Stimulated activated CD8-positive, alpha-beta memory T cell treated with anti-CD3 and anti-CD28 coated beads, Interleukin-2, amount 100 ng/mL, for 48 hours (primary cell): ENCODE measurements at places on chromosomes 2 and 18.

DNA sequence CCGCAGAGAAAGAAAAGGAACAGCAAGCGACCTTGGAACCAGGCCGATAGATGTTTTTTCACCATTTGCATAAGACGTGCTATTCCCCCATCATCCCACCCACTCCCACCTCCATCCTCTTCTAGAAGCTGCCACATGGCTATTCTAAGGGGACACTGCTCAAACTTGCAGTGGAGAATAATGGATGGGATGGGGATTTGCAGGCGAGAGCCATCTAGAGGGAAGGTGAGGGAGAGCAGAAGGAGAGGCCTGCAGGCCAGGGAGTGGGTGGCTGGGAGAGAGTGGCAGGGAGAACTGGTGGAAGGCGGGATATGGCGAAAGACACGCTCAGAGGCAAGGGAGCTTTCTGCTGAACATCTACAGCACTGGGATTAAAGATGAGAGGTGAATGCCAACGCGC, 84.9 kb downstream of the MAPK4 start:
- no peak for DNase-seq

DNA sequence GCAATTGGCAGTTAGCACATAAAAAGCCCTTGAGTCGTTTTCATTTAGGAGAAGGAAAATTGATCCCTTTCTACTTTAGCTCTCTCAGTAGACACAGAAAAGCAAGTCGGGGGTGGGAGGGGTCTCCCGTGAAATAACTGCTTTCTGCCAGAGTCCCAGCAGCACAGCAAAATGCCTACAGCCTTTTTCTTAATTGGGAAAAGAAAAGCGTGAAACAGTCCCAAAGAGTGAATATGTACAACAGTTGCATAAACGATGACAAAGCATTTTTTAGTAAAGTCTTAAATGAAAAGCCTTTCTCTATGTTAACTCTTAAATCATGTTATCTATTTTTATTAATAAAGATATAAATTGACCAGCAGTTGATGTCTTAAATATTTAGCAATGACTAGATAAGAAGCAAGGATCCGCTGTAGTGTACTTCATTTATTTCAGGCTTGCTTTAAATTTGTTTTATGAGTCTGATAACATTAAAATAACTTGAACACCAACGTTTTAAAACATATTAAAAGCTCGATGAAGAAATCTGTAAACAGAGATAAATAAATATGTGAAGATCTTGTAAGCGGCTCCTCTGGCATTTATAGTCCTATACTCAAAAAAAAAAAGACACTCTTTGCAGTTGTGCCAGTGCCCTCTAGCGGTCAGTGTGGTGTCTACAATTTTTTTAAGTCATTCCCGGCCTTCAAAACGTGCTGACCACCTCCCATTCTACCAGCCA, 42.3 kb upstream of the ATIC start:
- DNase-seq = peak; percentile 17

GRCh38 chr18:25678221-25678620, 326.3 kb upstream of the ZNF521 start:
- no peak for DNase-seq

GRCh38 chr2:177478029-177478428, 85.5 kb downstream of the AGPS start:
- DNase-seq = no peak

GRCh38 chr2:197255543-197255942, 55.0 kb downstream of the ANKRD44 start:
- DNase-seq = peak; percentile 79

DNA sequence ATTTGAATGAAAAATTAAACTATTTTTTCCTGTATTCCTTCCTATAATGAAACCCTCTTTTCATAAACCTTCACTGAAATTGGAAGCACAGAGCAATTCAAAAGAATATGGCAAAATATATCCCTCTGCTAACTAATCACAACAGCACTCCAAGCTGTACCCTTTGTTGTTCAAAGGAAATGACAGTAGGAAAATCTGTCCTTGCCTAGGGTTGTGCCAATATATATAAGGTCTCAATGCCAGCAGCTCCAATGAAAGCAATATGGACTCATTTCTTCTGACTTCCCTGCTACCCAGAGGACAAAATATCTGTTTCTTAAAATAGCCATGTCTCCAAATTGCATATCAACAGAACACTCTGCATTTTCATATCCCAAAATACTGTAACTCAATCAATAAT, 373.9 kb upstream of the MC4R start:
- no peak for DNase-seq

DNA sequence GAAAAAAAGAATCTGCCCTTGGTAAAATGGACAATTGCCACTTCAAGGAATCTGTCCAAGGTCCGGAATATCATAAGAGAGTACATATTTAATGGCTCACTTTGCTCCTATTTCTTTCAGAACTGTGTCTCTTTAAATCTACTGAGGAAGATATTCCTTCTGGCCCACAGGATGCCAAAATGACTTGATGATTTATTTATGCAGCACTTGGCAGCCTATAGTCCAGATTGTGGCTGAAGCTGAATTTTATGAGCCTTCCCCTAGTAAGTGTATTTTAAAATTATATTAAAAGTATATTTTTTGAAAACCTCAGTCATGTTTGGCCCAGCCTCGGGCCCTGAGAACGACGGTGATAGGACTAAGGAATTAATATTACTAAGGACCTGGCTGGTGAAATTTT, 465.1 kb upstream of the HNRNPA3 start:
- no peak for DNase-seq

DNA sequence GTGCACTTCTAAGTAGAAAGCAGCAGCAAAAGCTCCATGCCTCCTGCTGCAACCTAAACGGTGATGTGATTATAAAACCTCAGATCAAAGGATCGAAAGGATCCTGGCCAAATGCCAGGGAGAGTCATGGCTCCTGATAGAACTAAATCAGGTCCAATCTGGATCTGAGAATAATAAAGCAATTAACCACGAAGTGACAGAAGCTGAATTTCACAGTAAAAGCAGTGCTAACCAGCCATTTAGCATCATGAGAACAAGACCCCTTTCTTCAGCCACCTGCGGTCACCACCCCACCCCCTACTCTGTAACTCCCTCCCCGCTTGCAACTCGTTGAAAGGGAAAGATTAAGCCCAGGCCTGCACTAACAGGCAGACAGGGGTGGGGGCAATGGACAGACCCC, 748.7 kb downstream of the BCL11A start:
- no peak for DNase-seq

DNA sequence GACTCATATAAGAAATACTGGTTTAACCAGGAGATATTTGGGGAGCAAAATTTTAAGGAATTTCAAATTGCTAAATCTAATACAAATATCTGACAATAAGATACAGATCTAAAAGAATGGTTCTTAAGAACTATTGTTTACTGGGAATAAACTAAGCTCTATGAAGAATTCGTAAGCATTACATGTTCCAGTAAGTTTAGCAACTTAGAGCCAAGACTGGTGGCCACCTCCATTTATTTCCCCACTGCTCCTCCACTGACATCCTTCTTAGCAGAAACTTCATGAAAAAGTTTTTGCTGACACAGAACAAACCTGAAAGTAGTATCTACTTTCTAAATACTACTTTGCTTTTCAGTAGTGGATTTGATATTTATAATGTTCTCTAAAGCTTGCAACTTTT, 83.0 kb downstream of the ACSL3 start:
- no peak for DNase-seq

GRCh38 chr2:174756743-174757142, 7.5 kb downstream of the CHRNA1 start:
- no peak for DNase-seq

GRCh38 chr18:62425465-62426190, 97.2 kb upstream of the ZCCHC2 start:
- no peak for DNase-seq

GRCh38 chr2:73291093-73291460, 2.3 kb downstream of the EGR4 start:
- DNase-seq = peak; percentile 49

- DNase-seq = no peak
These were observed 53.3 kb upstream of the TUBA3E start for GRCh38 chr2:130251535-130251872.

GRCh38 chr2:79223539-79223938, 64.0 kb upstream of the REG3A start:
- DNase-seq = no peak

DNA sequence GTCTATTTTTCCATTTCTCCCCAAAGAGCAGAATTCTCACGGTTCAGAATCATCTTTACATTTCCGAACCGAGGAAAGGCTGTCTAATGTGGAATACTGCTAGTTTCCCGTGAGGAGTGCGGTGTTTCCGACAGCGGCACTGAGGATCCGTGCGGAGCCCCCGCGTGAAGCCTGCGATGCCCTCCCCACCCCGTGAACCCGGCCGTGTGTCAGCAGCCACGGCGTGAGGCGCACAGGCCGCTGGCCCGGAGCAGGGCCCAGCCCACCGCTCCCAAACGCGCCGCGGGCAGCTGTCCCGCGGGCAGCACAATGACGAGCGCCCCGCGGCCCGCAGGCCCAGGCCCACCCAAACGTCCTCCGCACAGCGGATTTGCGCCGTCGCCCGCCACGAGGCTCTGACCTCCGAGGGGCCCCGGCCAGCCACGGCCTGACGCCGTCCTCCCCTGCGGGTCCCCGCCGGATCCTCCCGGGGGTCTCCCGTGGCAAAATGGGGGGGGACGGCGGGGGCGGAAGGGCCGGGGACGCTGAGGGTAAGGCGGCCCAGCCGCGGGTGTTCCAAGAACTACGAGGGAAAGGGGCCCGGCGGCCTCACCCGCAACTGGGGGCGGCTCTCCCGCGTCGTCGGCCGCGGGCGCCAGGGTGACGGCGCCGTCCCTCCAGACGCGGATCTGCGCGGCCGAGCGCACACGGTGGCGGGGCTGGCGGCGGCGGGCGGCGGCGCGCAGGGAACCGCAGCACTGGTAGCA, 796 bp downstream of the SPIRE1 start:
- DNase-seq = peak; percentile 8

GRCh38 chr2:235855011-235855410, 313.2 kb downstream of the GBX2 start:
- DNase-seq = no peak

DNA sequence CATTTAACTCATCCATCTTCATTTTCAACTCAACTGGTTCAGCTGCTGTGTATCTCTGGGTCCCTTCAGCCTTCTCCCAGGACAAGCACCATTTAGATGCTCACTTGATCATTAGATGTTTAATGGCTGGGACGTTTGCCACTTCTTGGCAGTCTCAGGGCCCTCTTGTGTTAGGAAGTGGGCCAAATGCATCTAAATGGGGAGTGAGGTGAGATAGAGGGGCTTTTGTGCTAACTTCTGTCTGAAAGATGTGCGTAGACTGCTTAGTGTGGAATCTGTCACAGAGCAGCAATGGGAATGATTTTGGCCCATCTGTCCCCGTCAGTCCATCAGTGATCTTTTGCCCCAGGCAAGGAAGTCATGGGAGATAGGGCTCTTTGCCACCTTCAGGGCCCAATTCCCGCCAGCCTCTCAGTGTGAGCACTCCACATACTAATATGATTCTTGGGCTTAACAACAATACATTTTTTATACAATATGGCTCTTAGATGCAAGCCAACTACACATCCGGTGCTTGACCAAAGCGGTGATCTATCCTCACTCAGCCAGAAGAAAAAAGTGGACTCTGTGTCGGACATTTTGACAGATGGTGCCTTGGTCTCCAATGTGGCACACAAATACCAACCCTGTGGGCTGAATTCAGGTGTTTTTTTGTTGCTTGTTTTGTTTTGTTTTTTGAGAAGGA, 95.7 kb upstream of the EPC2 start:
- no peak for DNase-seq

DNA sequence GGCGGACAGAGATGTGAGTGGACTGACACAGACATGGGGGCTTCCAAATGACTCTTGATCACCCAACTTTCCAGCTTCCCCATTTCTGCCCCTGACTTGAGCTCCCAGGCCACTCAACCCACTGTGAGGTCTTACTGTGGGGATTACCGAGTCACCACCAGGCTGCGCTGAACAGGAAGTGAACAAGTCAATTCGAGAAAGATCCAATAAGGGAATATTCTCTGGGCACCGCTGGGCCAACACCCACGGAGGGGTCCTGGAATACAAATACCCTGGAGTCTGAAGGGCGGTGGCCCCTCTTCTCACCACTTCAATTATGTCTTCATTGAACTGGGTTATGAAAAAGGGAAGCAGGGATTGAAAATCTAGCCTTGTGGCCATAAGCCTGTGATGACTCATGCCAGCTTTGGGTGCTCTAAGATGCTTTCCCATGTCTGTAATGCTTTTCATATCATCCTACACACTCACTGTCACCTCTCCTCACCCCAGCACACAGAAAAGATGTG, 37.7 kb downstream of the BCL11A start:
- DNase-seq = no peak

DNA sequence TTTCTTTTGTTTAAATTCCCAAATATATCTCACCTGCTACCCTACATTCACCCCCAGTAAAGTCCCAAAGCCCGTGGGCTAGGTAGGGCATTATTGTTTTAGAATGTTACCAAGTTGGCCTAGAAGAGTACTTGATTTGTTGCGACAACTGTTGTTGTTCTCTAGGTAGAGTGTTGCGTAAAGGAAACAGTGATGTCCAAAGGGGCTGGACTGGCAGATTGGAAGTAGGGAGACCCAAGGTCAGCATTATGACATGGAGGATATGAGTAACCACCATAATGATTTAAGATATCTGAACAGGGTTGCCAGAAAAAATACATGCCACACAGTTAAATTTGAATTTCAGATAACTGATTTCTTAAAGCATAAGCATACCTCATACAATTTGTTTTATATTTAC, 39.2 kb downstream of the SCN1A start:
- no peak for DNase-seq

- no peak for DNase-seq
These were observed 109.9 kb upstream of the DTNA start for GRCh38 chr18:34600158-34600557.

DNA sequence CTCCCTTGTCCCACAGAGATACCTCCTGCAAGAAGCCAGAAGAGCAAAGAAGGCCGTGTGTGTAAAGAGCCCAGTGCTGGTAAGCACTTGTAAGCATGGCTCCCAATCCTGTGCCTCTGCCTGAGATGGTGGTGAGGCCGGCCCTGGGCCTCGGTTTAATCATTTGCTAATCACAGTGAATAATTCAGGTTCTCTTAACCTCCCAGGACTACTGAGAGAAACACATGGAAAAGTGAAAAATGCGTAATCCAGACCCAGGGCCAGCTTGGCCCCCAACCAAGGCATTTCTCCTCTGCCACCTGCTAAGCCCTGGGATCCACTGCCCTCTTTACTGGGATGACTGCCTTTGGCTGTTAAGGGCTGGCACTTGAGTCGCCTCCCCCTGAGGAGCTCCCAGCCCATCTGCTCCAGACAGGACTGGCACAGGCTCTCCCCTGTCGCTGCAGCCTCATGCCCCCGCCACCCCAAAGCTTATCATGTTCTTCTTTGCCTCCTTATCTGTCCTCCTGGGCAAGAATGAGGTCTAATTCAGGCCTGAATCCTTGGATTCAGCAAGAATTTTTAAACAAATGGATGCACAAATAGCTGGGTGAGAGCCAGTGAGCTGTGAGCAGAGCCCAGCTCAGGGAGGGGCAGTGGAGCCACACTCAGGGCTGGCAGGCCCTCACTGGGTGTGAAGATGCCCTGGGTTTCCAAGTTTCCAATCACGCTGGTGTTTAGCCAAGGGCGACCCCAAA, 193.9 kb upstream of the HS6ST1 start:
- no peak for DNase-seq

DNA sequence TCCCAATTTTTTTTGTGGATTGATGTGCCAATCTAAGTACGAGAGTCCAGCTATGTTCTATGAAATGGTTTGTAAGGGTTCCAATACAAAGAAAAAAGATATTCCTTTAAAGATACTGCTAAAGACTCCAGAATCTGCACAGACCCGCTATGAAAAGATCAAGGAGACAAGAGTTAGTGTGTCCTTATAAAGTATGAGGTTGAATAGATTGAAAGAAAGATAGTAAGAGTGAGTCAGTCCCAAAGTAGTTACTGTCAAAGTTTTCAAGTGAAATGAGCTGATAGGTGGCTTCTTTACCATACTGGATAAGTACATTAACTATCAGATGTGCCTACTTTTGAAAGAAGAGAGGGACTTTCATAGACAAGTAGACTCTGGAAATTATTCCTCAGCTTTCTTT, 17.9 kb upstream of the EHBP1 start:
- DNase-seq = no peak
